ENCODE measurements at places on chromosomes 7 and 10.

DNA sequence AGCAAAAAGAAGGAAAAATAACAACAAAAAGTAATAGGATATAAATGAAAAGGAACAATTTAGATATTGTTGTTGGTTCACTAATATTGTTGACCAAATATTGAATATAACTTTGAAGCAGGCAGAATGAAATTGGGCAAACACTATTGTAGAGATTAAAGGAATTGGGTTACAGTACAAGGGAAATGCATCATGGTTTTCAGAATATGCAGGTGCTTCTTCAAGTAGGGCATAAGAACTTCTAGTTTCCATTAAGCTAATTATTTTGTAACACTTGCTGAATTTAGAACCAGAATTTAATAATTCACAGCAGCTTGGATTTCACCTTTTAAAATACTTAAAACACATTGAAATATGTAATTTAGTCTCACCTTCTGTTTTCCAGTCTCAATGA, 36.5 kb downstream of the RPA3 start:
- DNase-seq: no peak

DNA sequence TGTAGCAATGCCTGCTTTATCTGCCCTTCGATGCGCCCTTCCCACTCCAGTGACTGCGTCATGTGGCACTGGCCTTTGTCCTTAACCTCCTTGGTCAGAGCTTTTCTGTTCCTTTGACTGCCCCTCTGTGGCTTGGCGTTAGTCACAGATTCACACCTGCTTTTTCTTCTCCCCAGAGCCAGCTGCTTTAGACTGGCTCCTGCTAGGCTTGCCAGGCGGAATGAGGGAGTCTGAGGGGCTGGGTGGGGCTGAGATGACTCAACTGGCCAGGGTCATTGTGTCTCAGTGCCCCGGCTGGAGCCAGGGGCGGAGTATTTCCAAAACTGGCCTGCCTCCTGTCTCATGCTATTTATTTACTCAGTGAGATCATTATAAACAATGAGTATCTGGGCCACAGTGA, 194.1 kb downstream of the EMX2 start:
- DNase-seq: no peak

DNA sequence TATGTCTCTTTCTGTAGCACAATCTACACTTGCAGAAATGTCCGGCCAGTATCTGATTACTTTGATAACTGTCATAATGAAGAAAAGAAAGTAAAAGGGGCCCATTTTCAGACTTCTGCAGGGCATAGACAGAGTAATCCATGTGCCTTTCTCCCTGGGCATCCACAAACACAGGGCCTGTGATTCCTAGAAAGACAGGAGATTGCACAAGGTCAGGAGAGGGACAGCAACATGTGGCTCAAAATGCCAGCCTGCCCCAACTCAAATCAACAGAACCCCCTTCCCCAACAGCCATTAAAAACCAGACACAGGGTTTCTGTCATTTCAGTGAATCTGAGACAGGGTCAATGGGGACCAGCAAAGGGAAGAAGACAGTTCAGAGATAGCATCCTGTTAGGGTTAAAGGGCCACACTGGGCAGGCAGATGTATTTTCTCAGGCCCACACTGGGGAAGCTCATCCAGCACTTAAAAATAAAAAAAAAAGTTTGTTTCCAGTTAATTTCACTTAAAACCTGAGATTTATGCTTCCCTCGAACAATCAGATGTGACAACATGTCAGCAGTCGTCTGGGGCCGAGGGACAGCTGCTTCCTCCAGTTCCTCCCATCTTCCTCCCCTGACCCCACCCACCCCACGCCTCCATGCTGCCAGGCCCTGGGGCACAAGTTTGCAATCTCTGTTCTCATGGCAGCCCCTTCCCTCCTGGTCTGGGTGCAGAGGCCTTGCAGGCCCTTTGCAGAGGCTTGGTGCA, 30.7 kb upstream of the ACSL5 start:
- no peak for DNase-seq

- no peak for DNase-seq
Measured at GRCh38 chr7:149767068-149767467, 6.3 kb downstream of the ZNF467 start.

DNA sequence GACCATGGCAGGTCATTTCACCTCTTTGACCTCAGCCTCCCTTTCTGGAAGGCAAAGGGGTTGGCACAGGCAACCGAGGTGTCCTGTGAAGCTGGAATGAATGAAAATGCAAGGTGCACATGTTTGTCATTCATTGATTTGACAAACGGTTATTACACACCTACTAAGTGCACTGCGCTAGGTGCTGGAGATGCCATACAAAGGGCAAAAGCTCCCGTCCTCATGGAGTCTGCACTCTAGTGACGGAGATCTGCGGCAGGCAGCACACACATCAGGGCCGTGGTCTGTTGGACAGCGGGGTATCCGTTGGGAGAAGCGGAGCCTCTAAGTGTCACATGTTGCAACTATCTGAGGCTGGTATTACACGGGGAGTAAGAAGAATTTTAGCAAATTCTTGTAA, 44.2 kb downstream of the PRF1 start:
- no peak for DNase-seq

GRCh38 chr10:89973326-89973725, 271.9 kb downstream of the KIF20B start:
- no peak for DNase-seq

- no peak for DNase-seq
Measured at GRCh38 chr7:158401295-158401694, 186.3 kb downstream of the PTPRN2 start.

DNA sequence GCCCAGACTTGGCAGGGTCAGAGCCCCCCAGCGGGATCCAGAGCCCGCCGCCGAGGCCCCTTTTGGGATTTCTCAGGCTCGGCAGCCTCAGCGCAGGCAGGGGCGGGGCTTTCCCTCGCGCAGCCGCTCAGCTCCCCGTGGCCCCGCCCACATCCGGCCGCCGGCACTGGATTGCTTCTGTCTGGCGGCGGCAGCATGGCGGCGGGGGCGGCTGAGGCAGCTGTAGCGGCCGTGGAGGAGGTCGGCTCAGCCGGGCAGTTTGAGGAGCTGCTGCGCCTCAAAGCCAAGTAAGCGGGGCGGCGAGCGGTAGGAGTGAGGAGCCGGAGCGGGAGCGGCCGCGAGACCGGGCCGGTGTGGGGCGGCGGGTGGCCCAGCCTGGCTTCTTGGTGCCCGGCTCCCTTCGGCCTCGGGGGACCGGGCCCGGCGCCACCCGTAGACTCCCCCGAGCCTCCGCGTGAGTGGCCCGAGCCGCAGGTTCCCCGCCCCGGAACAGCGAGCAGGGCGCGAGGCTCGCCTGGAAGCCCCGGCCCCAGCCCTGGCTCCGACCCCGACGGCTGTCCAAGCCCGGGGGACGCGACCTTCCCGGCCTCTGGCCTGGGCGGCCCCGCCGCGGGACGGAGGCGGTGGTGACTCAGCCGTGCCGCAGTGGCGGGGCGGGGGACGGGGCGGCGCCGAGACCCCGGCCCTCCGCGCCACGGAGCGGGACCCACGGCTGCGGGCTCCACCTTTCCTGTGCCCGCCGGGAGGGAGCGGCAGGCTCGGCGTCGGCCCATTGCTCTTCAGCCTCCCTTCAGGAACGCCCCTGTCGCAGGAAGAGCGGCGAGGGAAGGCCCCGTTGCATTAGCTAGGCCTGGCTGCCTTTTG, at the start of gene GLRX3:
GLRX3 (plus strand) TSS at position 166 of the 864 bp plus-strand sequence; CDS start at position 196, 30 bp downstream.
- peak; percentile 87 for DNase-seq

- no peak for DNase-seq
Measured at GRCh38 chr10:69492746-69493462, 41.6 kb downstream of the TSPAN15 start.

GRCh38 chr10:95334805-95335144, 44.0 kb upstream of the PDLIM1 start:
- DNase-seq: no peak

DNA sequence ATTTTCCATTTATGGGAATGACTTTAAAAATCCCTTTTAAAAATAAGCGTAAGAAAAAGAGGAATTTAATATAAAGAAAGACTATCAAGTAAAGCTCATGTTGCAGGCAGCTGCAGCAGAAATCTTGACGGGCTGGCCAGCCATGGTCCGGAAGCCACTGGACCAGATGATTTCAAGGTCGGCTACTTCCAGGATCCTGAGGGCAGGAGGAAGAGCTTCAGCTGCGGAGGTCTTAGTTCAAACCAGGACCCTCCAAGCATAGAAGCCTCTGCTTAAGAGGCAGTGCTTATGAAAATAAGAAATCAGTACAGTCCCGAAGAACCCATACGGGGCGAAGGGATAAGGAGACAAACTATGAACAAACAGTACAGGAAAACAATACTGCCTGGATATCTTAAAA, 220.2 kb upstream of the CELF2 start:
- DNase-seq: peak; percentile 34

GRCh38 chr7:142459551-142459963, 201.7 kb upstream of the PRSS58 start:
- DNase-seq: peak; percentile 79

GRCh38 chr7:48031111-48031510, 2.2 kb upstream of the SUN3 start:
- DNase-seq: no peak

GRCh38 chr10:132357286-132358058, 25.5 kb downstream of the LRRC27 start:
- no peak for DNase-seq

GRCh38 chr7:144759653-144760052, 76.2 kb downstream of the TPK1 start:
- DNase-seq: no peak

- DNase-seq: no peak
Measured at GRCh38 chr10:93280699-93281366, 201.3 kb downstream of the MYOF start.

- no peak for DNase-seq
Measured at GRCh38 chr7:92797284-92797683, 39.1 kb downstream of the CDK6 start.

- DNase-seq: no peak
Measured at GRCh38 chr7:152866125-152866524, 106.6 kb downstream of the ACTR3B start.

- peak; percentile 62 for DNase-seq
Measured at GRCh38 chr7:105389088-105389650, 448 bp upstream of the SRPK2 start.

GRCh38 chr7:151786936-151787335, 90.0 kb downstream of the PRKAG2 start:
- no peak for DNase-seq

GRCh38 chr7:22633954-22634474, 93.0 kb upstream of the IL6 start:
- DNase-seq: no peak

GRCh38 chr7:99374111-99375064, at the start of gene ARPC1B:
ARPC1B (plus strand) TSS chr7:99374730; CDS start chr7:99385715, 10,985 bp downstream.
- peak; percentile 71 for DNase-seq

DNA sequence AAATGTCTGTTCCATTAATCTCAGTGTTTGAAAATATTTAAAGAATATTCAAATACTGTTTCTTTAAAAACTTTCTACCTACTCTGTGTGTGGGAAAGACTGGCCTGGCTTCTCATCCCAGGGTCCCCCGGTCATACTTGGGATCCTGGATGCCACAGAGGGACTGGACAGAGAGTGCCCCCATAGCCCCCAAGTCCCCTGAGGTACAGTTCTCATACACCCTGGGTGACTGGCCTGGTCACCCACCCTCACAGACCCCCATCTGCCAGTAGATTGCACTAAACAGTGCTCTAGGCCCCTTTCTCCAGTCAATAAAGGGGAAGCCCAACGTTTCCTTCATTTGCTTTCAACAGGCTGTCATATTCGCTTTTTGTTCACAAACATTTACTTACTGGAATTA, 3.0 kb downstream of the TMEM273 start:
- no peak for DNase-seq

DNA sequence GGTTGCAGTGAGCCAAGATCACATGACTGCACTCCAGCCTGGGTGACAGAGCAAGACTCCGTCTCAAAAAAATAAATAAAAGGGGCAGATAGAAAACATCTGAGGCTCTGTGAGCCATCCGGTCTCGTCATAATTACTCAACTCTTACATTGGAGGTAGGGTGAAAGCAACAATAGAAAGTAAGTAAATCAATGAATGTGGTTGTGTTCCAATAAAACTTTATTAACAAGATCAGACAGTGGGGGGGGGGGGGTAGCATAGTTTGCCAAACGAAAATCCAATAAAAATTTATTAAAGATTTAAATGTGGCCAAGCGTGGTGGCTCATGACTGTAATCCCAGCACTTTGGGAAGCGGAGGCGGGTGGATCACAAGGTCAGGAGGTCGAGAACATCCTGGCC, 2.8 kb upstream of the ZFAND4 start:
- DNase-seq: no peak

- DNase-seq: peak; percentile 79
Measured at GRCh38 chr10:81866753-81867152, 8.2 kb upstream of the NRG3 start.

GRCh38 chr7:79540592-79540991, 87.1 kb upstream of the MAGI2 start:
- no peak for DNase-seq

GRCh38 chr10:128417826-128418225, 291.6 kb upstream of the MKI67 start:
- DNase-seq: no peak

DNA sequence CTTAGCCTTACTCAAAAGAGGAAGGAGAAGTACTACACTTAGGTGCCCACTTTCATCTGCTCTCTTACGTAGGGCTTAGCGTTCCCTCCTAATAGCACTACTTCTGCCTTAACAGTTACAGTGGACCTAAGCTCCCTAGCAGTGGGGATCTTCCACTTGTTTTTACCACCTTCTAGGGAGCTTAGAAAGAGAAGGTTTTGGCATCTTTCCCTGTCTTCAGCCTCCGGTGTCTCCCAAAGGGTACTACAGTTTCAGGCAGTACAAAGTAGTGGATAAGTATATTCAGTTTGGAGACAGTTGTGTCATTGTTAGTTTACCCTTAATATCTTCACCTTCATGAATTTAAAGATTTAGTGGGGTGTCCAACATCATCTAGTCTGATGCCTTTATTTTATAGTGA, 14.6 kb downstream of the CHRM2 start:
- peak; percentile 13 for DNase-seq

DNA sequence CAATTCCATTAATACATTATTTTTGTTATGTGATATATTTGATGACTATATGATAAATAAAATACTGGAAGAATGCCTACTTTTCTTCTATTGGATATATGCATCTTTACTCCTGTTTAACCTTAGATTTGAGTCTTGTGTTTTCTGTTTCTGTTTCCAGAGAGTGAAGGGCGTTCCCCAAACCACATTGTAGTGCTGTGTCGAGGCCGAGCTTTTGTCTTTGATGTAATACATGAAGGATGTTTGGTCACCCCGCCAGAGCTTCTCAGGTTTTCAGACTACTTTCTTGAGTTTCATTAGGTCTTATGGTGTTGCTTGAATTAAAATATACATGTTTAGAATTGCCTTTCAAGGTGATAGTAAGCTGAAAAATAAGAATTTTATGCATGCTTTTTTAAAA, 23.8 kb downstream of the CROT start:
- DNase-seq: no peak

DNA sequence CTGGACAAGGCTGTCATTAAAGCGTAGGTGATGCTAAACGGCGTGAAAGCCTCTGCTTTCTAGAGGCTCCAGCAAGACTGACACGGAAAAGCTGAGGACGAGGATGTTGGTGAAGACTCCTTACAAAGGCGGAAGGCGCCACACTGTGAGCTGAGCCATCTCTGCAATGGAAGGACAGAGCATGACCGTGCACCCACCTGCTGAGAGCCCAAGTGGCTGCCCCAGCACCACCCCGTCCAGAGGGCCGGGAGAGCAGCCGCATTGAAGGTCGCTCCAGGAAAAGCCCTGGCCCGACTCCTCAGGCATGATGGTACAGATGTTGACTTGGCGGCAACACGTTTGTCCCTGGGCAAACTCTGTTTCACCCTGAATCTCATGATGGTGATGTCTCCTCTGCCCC, 492.7 kb downstream of the DNAJB6 start:
- no peak for DNase-seq

All from cardiac fibroblast (primary cell).